ENCODE measurements at places on chromosomes 1 and 21.

DNA sequence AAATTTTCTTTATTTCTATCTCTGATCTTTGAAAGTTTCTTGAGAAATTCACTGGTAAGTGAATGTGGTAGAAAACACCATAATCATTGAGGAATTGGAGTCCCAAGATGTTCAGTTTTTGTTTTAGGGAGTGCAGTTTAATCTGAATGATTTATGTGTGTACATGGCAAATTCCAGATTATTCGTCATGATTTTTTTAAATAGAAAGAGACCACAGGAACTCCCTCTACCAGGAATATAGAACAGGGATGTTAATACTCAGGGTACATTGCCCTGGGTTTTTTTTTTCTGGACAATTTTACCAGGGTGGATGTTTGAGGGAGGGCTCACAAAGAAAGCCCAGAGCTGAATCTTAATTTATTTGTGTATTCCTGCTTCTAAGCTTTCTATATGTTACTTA lies 109.0 kb downstream of the VPS13D start:
- DNase-seq, result no peak

GRCh38 chr1:182111496-182111895 lies 50.0 kb upstream of the ZNF648 start:
- DNase-seq, result peak; percentile 70

GRCh38 chr1:26053718-26054560 lies 8.0 kb upstream of the SLC30A2 start:
- DNase-seq, result no peak

DNA sequence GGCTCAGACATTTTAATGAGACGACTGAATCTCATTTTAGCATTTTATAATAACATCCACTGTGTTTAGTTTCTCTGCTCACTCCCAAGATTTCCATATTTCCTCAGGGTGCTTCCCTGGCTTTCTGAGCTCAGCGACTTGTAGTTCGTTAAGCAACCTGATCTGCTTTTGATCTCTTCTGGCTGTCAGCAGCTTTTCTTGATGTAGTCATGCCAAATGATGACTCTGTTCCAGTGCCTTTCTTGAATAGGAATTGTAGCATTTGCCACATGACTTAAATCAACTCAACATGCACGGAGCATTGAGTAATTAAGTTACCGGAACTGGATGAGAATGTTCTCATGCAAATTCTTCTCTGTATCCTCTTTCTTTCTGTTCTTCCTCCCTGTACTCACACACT lies 246.1 kb downstream of the FMN2 start:
- DNase-seq, result no peak

DNA sequence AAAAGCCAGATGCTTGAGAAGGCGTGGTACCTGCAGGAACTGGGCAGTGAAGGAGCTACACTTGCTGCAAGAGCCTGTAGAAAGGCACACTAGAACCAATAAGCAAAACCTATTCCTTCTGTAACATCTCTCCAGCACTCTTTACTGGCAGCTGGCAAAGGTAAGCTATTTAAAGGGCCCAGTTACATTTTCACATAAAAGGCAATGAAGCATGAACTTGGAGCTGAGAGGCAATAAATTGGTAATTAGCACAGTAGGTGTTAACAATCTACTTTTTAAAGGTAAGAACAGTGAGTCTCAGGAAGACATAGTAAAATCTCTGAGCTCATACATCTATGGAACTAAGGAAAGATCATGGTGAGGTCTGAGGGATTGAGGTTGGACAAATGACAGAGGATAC lies 167.1 kb upstream of the OLFM3 start:
- peak; percentile 48 for DNase-seq

DNA sequence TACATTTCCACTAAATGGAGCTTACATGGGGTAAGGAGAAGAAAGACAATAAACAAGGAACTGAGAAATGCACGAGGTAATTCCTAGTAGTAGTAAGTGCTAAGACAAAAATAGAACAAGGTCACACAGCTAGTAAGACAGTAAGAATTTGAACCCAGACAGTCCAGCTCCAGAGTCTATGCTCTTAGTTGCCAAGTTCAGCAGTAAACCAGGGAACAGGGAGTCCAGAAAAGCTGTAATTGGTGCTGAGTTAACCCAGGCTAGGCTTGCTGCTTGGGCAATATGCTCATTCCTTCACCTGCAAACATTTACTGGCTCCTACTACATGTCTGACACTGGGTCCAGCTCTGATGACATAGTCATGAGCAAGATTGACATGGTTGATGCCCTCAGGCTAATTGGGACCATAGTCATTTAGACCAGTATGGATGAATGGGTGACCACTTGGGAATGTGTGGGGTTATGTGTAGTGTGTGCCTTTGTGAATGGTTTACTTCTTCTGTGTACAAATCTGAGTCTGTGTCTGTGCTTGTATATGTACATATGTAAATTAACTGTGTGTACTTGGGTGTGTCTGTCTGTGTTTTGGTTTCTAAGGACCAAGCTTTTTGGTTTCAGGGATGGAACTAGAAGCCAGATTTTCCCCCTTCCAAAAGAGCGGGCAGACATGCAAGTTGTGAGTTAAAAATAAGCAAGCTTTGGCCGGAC lies 2.0 kb downstream of the GPX7 start:
- DNase-seq, result no peak

- DNase-seq, result no peak
These were observed 176.0 kb downstream of the CAMTA1 start for GRCh38 chr1:6961289-6961688.

GRCh38 chr1:4796161-4797015 lies 142.0 kb downstream of the AJAP1 start:
- DNase-seq, result no peak

- DNase-seq, result no peak
These were observed 53.4 kb upstream of the CITED4 start for GRCh38 chr1:40915581-40915980.

DNA sequence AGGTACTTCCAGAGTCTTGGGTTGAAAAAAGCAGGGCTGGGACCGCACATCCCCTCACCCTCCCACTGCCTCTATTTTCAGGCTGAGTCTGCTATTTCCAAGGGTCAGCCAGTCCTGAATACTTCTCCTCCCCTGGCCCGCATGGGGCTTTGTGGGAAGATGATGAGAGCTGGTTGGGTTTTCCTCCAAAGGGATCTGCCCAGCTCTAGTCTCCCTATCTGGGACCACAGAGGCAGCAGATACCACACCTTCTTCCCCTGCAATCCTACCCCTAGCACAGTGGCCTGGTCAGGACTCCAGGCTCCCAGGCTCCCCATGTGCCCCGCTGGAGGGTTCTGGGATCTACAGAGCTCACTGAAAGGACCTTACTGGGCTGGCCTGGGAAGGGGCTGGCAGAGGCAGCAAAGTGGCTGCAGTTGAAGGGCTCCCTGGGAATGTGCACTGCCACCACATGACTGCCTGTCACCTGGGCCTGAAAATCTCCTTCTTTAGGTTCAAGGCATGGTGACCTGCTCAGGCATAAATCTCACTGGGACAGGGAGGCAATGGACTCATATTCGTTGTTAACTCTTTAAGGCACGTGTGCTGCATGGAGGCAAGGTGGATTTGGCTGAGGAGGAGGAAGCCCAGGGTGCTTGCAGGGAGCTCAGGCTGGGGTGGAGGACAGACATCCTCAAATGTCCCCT lies 13.1 kb downstream of the CACNA1S start:
- no peak for DNase-seq

DNA sequence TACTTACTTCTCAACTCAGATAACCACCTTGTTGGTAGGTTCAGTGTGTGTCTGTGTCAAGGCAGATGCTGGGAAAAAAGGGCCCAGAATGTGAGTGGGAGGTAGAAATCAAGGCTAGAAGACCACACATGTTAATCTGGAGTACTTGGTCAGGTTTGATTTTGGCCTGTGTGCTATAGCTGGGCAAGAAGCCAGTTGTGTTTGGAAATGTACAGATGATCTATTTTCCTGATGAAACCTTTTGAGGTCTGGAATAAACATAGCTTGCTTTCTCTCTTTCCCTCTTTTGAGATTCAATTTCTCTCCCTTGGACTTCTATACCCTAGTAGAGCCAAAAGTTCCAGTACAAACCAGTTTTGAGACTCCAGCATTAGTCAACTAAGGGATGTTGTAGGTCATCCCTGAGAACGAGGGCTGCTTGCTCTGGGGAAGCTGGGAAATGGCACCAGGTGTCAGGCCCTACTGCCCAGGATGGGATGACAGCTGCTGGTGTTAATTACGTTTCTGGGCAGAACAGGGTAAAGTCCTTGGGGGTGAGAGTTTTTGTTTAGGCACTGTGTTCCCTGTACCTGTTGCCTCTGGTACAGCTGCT lies 15.8 kb downstream of the MAPKAPK2 start:
- DNase-seq, result no peak

GRCh38 chr21:15141261-15141970 lies 76.6 kb upstream of the NRIP1 start:
- DNase-seq, result no peak

DNA sequence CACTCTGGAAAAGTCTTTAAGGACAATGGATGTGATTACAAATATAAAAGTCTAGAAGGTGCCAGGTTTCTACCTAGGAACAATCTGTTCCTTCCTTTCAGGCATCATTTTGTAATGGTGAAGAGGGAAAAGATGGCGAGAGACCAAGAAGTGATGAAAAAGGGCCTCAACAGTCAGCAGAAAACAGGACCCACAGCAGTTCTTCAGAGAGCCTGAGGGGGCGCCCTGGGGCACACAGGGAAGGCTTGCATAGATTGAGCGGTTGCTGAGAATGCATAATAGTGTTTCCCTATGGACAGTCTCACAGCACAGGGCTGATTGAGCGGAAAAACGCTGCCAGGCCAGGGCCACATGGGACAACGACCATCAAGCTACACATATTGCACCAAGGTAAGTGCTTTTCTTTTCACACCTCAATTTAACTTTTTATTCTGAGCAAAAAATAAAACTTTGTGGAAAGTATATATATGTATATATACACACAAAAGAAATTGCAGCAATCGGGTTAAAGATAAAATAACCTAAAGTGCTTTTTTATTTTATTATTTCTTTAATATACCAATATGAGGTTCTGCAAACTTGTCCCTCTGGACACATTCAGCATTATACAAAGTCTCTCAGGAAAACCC lies 3.1 kb upstream of the YRDC start:
- peak; percentile 68 for DNase-seq

GRCh38 chr1:168947041-168947440 lies 159.4 kb upstream of the ATP1B1 start:
- no peak for DNase-seq

- no peak for DNase-seq
These were observed 492 bp upstream of the PGM1 start for GRCh38 chr1:63592536-63593302.

DNA sequence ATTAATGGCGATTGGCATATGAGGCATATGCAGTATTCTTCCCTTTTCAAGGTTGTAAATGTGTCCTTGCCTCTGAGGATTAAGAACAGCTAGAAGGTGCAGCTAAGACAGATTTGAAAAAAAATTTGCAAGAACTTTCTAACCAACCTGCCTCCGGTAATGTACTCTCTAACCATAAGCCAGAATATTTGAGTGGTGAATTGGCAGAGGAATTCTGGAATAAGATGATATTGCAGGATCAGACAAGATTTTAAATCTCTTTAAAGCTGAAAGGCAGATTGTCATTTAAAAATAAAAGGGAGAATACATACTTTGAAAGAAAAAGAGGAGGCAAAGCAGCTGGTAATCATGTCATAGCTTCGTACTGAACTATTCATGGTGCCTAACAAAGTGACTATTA lies 29.2 kb downstream of the MROH9 start:
- no peak for DNase-seq

GRCh38 chr1:928825-929661 lies 5.3 kb downstream of the SAMD11 start:
- no peak for DNase-seq

- no peak for DNase-seq
These were observed 24.0 kb upstream of the CDC7 start for GRCh38 chr1:91476533-91477217.

- DNase-seq, result no peak
These were observed 26.6 kb downstream of the A3GALT2 start for GRCh38 chr1:33294071-33295010.

DNA sequence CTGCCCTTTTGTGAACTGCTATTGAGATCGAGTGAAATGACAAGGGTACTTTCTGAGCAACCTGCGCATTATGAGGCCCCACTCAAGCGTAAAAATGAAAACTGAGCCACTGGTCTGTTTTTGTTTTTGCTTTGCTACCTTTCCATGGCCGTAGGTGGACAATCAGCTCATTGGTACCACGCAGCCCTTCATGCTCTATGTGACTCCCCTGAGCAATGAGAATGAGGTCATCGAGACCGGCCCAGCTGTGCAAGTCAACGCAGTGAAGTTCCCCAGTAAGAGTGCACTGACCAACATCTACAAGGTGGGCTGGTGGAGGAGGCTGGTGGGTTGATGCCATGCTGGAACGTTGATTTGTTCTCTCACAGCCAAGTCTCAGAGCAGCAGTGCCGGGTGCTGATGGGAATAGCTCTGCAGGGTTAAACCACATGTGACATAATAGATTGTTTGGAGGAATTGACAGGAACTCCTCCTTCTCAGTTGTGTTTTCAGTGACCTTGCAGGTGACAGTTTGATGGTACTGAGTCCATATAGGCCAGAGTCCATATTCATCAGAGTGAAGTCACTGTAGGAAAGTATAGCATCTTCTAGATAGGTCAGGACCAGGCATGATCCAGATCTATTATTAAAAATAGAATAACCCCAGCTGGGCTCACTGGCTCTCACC lies 170.3 kb downstream of the VPS13D start:
- DNase-seq, result no peak

GRCh38 chr21:30058928-30059327 lies 107.7 kb downstream of the CLDN17 start:
- DNase-seq, result no peak

- DNase-seq, result no peak
These were observed 78.4 kb upstream of the DNAJC6 start for GRCh38 chr1:65230731-65231481.

GRCh38 chr1:211699059-211699458 lies 23.6 kb upstream of the NEK2 start:
- no peak for DNase-seq

GRCh38 chr1:192707978-192708547 lies 72.1 kb downstream of the RGS13 start:
- DNase-seq, result no peak

DNA sequence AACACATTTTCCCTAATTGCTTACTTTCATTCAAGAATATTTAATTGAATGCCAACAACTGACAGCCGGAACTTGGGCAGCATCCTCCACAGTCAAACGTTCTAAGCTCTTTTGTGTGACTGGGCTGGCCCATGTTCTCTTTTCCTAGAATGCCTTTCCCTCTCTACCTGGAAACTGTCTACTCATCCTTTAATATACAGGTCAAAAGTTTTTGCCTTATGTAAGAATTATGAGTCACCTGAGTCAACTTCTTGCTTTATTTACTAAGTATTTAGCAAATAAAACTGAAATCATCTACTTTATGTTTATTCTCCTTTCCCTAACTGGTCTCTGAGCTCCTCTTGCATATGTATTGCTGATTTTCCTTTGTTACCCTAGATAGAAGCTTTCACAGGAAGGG lies 172.2 kb downstream of the CHRM3 start:
- no peak for DNase-seq

- no peak for DNase-seq
These were observed 684 bp downstream of the SLC2A1 start for GRCh38 chr1:42957880-42958487.
